ENCODE measurements at places on chromosomes 2 and 18. TPM values are rescaled to one million over a fixed set of nuclear protein-coding genes. Genes with fewer than 3 reads are reported as not detected.

Gene C18orf54
- 5.7 TPM for total RNA-seq

Gene CDH7
- not detected for total RNA-seq

Gene GPR35
- 7.8 TPM for total RNA-seq

Gene FER1L5
- total RNA-seq: not detected

DNA sequence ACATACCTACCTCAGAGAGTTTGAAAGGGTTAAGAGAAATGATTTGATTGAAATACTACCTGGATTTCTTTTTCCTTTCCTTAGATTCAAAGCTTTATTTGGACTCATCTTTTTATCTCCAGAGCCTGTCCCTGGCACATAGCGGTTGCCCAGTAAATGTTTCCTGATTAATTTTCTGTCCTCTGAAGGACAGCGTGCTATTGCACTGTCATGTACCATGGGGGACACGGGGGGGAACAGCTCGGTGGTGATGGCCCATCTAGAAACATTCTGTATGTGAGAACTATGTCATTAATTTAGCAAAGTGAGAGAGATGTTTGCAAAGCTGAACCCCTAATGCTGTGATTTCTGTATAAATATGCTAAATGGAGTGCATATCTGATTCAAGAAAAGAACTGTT lies 26.4 kb upstream of the CABYR start:
- no peak for DNase-seq
- H3K27me3 ChIP-seq: no peaks in the 10 kb centered on the region
- H3K36me3 ChIP-seq: peaks cover 17% of the 10 kb centered on the region
- H3K27ac ChIP-seq: no peak overlapping the region

DNA sequence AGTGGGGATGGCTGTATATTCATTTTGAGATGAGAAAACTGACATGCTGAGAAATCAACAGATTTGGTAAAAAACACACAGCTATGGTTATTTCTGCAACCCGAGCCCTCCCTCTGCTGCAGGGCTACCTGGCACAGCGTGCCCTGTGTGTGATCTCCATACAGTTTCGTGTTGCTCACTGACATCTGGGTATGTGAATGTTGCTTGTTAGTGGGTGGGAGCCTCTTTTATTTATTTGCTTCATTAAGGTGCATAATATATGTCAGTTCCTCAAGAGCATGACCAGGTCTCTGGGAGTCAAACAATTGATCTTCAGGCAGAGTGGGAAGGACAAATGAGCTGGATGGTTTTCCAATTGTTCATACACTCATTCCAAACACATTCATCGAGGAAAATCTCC lies 139.1 kb upstream of the FHL2 start:
- no peak overlapping the region for H3K27ac ChIP-seq
- H3K36me3 ChIP-seq: no peaks in the 10 kb centered on the region
- no peak for DNase-seq
- H3K4me3 ChIP-seq: no peak overlapping the region
- H3K4me1 ChIP-seq: no peaks in the 10 kb centered on the region

DNA sequence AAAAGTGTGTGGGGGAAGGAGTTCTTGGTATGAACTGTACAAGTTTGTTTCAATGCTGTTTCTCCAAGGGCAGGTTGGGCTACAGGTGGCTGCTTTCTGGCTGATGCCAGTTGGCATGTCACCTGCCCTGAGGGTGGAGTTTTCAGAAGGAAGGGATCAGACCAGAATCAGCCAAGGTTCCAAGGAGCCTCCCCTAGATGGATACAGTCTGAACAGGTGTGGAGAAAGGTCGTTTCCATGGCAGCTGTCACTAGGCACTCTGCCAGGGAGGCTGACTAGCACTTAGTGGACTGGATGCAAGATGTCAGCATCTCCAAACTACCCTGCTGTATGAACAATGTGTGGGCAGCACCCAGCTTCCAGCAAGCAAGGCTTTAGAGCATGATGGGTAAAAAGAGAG lies 444.4 kb upstream of the HNRNPA3 start:
- peaks cover 3% of the 10 kb centered on the region for H3K36me3 ChIP-seq
- H3K27me3 ChIP-seq: peaks cover 4% of the 10 kb centered on the region
- peaks cover 6% of the 10 kb centered on the region for H3K4me1 ChIP-seq
- H3K4me3 ChIP-seq: no peak overlapping the region
